ENCODE measurements at places on chromosomes 5 and 9.

DNA sequence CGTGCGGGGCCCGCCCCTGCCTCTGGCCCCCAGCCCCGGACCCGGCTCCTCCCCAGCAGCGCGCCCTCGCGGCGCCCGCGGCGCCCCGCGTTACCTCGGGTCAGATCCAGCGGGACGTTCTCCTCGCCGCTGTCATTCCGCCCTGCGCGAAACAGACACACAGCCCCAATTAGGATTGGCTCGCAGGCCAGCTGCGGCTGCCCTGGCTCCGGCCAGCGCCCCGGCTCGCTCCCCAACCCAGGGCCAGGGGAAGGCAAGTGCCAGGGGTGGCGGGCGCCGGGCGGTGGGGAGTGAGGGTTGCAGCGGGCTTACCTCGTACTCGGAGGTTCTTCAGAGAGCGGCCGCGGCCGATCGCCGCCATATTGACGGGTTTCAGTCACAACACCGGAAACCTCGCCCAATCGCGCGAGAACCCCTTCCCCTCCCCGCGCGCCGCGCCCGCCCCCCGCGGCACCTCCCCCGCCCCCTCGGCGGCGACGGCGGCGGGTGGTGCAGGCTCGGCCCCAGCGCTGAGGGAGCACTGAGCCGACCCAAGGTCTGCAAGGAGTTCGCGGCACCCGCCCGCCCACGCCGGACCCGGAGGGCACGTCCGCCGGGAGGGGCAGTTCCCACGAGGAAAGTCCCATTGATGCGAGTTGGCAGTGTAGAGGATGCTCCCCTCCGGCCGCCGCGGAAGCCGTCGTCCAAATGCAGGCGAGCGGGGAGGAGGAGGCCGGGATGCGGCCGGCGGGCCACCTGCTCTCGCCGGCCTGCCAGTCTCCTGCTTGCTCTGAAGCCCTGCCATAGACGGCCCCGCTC, at the start of gene RICTOR:
Gene RICTOR, minus strand, starts transcription at position 383 of the 798 bp plus-strand sequence. Its CDS starts 22 bp downstream, at position 361.
- peak; percentile 95 for DNase-seq

DNA sequence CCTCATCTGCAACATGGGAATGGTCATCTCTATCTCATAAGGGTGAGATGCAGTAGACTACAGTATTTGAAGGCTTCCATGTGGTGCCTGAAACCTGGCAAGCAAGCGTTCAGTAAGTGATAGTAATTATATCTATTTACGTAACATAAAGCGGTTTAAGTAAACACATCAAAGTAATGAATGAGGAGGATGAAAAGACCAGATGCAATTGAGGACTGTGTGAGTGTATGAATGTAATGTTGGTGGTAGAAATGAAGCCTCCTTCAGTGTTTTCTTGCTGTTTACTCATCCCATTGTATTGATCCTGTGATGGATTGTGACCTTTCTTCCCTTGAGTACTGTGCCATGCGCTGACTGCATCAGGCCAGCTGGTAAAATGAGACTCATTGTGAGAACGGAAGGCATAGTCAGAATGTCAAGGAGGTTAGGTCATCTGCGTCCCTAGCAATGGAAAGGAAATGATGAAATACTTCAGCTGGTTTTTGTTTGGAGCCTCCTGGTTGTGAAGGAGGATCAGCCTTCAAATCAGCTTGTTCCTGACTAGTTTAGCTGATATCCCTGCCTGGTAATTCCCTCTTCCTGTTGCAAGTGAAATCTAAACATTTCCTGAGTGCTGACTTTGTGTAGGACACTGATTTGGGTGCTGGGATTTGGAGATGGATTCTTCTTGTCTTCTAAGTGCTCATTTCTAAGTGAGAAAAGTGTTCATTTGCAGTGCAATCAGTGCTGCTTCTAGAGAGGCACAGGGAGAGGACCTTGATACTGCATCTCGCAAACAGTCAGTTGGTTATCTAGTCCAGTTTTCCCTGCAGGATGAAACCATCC, 35.6 kb downstream of the TNFSF8 start:
- no peak for DNase-seq

DNA sequence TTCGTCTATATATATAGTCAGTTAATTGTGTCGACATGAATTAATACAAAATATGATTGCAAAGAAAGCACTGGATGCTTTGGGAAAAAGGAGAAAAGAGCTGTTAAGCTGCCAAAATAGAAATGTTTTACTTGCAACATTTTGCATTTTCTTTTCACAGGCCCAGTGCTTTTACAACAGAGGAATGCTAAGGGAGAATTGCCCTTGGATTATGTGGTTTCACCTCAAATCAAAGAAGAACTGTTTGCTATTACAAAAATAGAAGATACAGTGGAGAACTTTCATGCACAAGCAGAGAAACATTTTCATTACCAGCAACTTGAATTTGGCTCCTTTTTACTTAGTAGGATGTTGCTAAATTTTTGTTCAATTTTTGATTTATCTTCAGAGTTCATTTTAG, 76.2 kb downstream of the SLF1 start:
- no peak for DNase-seq

DNA sequence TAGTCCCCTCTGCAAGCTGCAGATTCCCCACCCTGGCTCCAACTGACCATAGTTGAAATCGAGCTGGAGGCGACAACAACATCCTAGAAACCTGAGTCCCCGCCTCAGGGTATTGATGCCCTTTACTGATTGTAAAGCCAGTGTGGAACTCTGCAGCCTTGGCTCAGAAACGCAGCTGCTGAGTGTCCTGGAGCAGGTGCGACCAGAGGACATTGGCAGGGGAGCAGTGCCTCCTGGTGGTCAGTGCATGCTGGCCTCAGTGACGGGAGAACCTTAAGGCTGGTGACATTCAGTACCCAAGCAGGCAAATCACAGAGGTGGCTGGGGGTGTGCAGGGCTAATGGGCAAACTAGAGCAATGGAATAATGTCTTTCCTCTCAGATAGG, 20.4 kb upstream of the ZNF354B start:
- DNase-seq, result peak; percentile 37

GRCh38 chr5:155727512-155728145, 599.3 kb upstream of the SGCD start:
- no peak for DNase-seq

Data from left colon (tissue), 2 donors.